ENCODE measurements at places on chromosomes 12 and 14.
A peak's percentile ranks its signal among the peaks of the same experiment; 100 is the strongest.

GRCh38 chr12:109710205-109710746 lies 3.3 kb upstream of the FAM222A start:
- DNase-seq: no peak

- no peak for DNase-seq
Measured at GRCh38 chr14:69754487-69754886, 12.5 kb upstream of the SRSF5 start.

GRCh38 chr14:97634751-97635150 lies 837.6 kb downstream of the VRK1 start:
- peak; percentile 40 for DNase-seq

- no peak for DNase-seq
Measured at GRCh38 chr12:27686147-27686546, 10.1 kb upstream of the REP15 start.

DNA sequence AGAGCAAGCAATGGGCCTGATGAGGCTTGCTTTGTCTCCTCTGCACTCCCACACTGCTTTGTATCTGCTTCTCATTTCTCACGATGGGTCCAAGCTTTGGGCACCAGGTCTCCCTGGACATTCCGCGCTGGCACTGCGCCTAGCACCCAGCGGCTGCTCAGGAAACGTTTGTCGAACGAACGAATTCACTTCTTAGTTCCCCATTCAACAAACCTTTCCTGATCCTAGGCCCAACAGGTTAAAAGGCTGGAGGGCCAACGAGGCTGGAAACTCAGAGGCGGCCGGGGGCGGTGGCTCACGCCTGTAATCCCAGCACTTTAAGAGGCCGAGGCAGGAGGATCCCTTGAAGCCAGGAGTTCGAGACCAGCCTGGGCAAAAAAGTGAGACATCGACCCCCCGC lies 1.0 kb upstream of the GLRX5 start:
- peak; percentile 34 for DNase-seq

DNA sequence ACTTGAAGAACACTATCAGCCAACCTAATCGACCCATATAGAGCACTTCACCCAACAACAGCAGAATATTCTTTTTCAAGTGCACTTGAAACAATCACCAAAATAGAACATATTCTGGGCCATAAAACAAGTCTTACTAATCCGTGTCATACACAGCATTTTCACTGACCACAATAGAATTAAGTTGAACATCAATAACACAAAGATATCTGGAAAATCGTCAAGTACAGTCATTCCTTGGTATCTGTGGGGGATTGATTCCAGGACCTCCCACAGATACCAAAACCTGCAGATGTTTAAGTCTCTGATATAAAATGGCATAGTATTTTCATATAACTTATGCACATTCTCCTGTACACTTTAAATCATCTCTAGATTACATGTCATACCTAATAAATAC lies 295.7 kb downstream of the BCL11B start:
- no peak for DNase-seq

DNA sequence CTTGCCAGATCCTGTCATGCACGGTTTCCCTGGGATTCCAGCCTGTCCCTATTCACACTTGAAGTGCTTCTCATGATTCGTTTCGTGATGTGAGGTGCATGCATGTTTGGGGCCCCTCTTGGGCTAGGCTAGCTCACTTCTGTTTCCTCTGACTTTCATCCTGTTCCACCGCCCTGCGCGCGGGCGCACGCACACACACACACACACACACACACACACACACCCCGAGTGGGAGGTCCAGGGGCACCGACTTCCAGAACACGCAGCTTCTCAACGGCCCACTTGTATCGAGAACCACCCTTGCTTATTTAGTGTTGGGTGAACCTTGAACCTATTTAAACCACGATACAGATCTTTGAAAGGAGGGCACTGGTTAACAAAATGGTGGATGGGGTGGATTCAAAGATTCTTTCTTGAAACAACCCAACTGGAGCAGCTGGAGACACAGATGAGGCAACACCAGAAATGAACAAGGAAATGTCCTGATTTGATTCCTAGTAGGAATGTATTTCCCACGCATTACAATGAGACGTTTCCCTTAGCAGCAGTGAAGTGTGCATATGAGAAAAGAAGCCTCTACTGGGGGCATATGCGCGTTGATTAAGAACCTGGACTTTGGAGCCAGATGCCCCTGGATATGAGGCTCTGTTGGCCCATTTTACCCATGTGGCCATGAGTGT lies 16.3 kb downstream of the ELK3 start:
- DNase-seq: peak; percentile 58

- DNase-seq: no peak
Measured at GRCh38 chr12:2857021-2857431, at the start of gene TEX52. TEX52 (minus strand) TSS chr12:2857039; CDS start chr12:2857026, 13 bp downstream.

All from activated T-cell treated with anti-CD3 and anti-CD28 coated beads, Interleukin-2, amount 50 U/mL, for 1 hour (primary cell).